Omental fat pad (tissue), 4 donors: ENCODE measurements at places on chromosomes 7 and 10. TPM values are rescaled to one million over a fixed set of nuclear protein-coding genes. Genes with fewer than 3 reads are reported as not detected.

- no peak for DNase-seq
Measured at GRCh38 chr10:3538656-3539531, 246.1 kb downstream of the KLF6 start.

DNA sequence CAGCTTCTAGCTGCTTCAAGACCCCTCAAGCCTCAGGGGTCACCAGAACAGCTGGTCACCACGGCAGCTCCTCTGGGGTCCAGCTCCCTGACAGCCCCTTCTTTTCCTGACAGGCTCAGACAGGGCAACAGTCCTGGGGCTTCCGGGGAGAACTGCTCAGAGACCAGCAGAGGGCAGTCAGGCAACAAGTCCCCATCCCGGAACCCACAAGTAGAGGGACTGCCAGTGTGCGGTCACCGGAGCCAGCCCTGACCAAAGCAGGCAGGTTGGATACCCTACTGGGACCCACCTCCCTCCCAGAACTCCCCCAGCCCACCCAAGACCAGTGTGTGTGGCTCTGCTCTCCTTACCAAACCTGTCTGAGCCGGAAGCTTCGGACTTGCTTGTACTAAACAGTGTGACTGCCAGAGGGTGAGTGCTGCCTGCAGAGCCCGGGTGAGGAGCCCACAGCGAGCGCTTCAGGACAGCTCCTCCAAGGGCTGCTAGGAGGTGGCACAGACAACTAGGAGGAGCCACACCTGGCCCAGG is 40.3 kb downstream of the YKT6 start:
- no peak for DNase-seq

DNA sequence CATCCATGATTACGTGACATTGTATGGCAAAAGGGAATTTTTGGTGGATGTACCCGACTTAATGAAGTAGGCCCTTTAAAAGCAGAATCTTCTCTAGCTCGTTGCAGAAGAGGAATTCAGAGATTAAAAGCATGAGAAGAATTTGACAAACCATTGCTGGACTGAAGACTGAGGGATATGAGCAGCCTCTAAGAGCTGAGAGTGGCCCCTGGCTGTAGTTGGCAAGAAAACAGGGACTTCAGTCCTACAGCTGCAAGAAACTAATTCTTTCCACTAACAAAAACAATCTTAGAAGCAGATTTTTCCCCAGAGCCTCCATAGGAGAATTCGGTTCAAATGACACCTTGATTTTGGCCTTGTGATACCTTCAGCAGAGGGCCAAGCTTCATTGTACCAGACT is 34.1 kb downstream of the MACC1 start:
- DNase-seq, result no peak

GRCh38 chr7:139203992-139204391 is 27.0 kb upstream of the UBN2 start:
- DNase-seq, result no peak

DNA sequence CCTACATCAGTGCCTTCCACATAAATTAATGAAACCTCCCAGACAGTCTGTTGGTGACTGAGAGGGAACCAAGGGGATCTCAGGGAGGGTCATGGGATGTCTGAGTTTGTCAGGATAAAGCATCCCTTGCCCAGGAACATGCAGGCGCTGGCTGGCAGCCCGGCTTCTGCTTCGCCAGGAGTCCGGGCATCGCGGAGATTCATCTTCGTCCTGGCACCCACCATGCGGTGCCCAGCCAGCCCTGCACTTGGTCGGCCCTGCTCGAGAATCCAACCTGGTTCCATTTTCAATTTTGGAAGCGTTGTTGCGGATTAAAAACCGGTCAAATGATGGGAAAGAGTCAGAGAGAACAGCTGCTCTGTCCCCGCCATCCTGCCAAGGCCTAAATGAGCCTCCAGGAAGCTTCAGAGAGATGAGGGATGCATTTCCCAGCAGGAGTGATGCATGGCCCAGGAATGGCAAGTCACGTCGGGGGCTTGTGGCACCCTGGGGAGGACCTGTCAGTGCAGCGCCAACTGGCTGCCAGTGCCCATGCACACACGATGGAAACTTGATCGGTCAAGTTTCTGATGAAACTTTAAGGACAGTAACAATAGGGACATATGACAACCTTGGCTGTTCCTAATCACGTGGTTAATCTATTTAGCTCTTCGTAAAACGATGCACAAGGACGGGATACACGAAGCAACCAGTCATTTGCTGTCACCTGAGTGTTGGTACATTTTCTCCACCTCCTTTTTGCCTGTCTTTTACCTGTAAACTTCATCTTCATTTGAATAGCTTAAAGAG is 260.8 kb upstream of the MKI67 start:
- DNase-seq, result no peak

GRCh38 chr7:140004672-140005071 is 58.1 kb downstream of the PARP12 start:
- DNase-seq, result no peak

The HTR5A gene
- not detected for total RNA-seq

DNA sequence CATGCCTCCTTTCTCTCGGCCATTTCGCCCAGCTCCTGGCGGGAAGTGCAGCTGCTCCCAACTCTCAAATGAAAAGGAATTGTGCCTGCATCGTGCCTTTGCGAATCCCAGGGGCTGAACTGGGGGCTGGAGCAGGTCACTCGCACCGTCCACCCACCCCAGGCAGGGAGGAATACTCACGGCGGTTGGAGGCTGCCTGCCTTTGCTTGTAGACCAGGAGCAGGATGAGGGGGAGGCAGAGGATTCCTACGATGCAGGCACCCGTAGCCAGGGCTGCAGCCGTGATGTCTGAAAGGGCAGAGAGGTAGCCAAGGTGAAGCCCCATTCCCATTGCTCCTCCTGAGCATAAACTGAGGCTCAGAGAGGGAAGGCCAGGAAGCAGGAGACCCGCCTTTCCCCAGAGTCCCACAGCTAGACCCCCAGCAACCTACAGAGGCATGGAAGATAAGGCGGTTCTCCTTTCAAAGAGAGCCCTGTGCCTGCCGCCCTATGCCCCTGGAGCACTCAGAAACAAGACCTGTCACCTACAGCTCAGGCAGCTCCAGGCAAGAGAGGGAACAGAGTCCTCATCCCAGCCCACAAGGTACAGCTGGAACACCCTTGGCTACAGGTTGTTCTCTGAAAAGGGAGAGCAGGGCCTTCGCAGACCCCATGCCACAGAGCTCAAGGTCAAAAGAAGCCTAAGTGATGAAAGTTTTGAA is 18.0 kb downstream of the VSIR start:
- DNase-seq, result no peak

GRCh38 chr7:371119-371778 is 81.3 kb downstream of the FOXL3 start:
- DNase-seq, result no peak

DNA sequence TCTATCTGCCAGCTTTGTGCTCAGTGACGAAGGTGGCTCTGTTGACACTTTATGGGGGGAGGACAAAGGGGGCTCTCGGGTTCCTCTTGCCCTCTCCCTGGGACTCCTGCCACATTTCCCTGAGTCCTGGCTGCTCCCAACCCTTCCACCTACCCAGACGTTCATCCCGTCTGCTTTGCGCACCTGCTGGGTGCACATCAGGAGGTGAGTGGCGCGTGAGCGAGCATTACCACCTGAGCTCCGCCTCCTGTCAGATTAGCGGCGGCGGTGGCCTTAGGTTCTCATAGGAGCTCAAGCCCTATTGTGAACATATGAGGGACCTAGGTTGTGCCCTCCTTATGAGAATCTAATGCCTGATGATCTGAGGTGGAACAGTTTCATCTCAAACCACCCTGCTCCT is 137.2 kb downstream of the DYNC2I1 start:
- DNase-seq, result no peak

- no peak for DNase-seq
Measured at GRCh38 chr7:1802899-1803298, 132.8 kb downstream of the ELFN1 start.

DNA sequence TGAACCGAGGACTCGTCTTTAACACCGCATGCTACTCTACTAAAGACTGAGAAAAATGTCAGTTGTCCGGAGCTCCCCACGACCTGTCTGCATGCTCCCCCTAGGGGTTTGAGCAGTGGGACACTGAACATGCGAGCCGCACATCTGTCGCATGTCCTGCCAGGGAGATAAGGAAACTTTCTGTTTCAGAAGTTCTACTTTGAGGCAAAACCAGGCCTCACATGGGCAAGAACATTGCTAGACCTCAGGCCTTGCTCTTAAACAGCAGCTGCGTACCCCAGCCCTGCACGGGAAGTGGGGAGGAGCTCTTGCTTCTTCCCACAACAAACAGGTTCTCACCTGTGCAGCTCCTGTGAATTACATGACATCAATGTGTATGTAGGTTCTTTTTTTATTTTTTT is 30.3 kb upstream of the HERPUD2 start:
- DNase-seq, result no peak
